ENCODE measurements at places on chromosomes 5 and 9. TPM values are rescaled to one million over a fixed set of nuclear protein-coding genes. Genes with fewer than 3 reads are reported as not detected.

GFI1B gene
- not detected for total RNA-seq

OTP gene
- not detected for total RNA-seq

PCSK1 gene
- total RNA-seq, result not detected

PCDHGA6 gene
- 0.28 TPM for total RNA-seq

- H3K4me3 ChIP-seq, result no peak overlapping the region
- no peak overlapping the region for H3K27ac ChIP-seq
- H3K36me3 ChIP-seq, result no peaks in the 10 kb centered on the region
- no peaks in the 10 kb centered on the region for H3K27me3 ChIP-seq
Observed at GRCh38 chr5:42531611-42532010, 108.4 kb downstream of the GHR start.

- H3K27ac ChIP-seq, result no peak overlapping the region
- no peaks in the 10 kb centered on the region for H3K36me3 ChIP-seq
- H3K4me1 ChIP-seq, result no peaks in the 10 kb centered on the region
- H3K4me3 ChIP-seq, result no peak overlapping the region
Observed at GRCh38 chr5:34749431-34749873, 89.5 kb upstream of the TTC23L start.

Measured in activated naive CD8-positive, alpha-beta T cell treated with anti-CD3 and anti-CD28 coated beads, Interleukin-2, amount 10 ng/mL, durations not matched to agents 7 days and 5 days (primary cell).